ENCODE measurements at places on chromosomes 7 and 10.

- DNase-seq, result no peak
These were observed 361.7 kb upstream of the ETV1 start for GRCh38 chr7:14351167-14351566.

- no peak for DNase-seq
These were observed 1.1 kb upstream of the UMAD1 start for GRCh38 chr7:7639421-7639820.

- DNase-seq, result no peak
These were observed 159.2 kb upstream of the FOXP2 start for GRCh38 chr7:114255404-114255841.

GRCh38 chr7:149729983-149730801 is 43.2 kb downstream of the ZNF467 start:
- DNase-seq, result no peak

- DNase-seq, result no peak
These were observed 3.5 kb upstream of the MYPN start for GRCh38 chr10:68105820-68106219.

GRCh38 chr10:67923551-67923950 is 39.1 kb downstream of the SIRT1 start:
- no peak for DNase-seq

DNA sequence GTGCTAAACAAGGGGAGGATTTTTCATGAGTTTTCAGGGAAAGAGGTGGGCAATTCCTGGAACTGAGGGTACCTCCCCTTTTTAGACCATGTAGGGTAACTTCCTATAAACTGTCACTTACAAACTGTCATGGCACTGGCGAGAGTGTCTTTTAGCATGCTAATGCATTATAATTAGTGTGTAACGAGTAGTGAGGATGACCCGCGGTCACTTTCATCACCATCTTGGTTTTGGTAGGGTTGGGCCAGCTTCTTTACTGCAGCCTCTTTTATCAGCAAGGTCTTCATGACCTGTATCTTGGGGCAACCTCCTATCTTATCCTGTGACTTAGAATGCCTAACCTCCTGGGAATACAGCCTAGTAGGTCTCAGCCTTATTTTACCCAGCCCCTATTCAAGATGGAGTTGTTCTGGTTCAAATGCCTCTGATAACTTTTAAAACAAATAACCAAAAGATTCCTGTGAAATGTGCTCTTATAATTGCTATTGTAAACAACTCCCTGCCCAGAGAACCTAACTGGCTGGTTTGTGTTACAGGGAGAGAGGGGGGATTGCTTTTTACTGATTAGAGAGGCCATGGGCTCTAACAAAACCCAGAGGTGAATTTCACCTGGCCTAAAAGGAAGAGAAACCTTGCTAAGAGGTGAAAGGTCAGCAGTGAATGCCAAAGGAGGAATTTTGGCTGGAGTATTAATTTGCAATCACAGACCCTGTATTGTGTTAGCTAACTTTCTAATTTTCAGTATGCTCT is 64.3 kb downstream of the EEPD1 start:
- no peak for DNase-seq

DNA sequence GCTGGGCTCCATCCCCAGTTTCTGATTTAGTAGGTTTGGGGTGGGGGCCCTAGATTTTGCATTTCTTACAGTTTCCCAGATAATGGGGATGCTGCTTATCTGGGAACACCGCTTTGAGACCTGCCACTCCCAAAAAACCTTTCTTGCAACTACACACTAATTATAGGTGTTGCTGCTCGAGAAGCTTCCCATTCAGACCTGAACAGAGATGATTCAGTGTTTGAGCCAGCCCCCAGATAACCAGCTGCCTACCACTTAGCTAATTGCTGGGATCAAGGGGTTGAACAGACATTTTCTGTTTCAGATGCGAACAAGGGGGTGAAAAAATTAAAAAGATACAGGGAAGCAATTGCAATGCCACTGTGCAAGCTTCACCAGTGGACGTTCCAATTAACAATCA is 448.5 kb downstream of the KCNMA1 start:
- DNase-seq, result no peak

DNA sequence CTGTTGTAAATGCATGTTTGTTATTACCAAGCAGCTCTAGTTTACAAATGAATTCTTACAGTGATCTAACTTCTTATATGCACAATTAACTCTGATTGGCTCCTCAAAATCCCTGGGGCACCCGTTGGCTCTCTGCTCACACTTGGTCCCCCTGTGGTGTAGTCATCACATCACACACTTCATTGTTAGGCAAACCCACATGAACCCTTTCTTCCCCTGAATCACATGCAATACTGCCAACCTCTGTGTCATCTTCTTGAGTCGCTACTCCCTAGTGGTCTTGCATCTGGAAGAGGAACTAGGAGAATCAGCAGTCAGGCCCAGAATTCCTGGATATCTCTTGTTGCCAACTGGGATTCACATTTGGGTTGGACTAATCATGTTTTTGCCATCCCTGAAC is 73.1 kb downstream of the CD36 start:
- no peak for DNase-seq

DNA sequence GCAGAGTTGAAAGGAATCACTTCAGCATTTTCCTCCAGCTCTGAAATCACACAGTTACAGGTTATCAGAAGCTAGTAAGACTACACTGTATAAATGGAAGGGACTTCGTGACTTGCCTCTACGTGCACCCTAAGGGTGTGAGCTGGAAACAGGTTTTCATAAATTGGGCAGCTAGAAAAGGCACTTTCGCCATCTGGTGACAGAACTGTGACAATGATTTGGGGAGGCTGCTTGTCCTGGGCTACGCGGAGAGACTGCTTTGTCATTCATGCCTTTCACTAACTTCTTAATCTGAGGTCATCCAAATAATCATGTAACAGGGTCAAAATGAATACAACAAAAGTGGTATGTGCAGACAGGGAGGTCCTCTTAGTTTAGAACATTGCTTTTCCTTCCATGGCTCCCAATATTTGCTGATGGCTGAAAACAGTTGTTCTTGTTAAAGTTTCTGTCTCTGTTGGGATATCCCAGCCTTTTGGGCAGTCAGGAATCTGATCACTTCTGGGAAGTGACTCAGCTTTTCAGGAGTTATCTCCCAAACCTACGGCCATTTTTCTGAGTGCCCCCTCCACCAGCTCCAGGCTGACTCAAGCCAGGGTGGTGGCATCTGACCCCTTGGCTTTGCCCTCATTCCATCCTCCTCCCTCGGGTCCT is 17.8 kb downstream of the VWC2 start:
- DNase-seq, result no peak

- no peak for DNase-seq
These were observed 197.9 kb downstream of the HDAC9 start for GRCh38 chr7:18693406-18693805.

GRCh38 chr7:100632951-100633717 is 8.2 kb downstream of the TFR2 start:
- DNase-seq, result peak; percentile 68

GRCh38 chr10:14681305-14681704 is 93.4 kb downstream of the FAM107B start:
- DNase-seq, result no peak

DNA sequence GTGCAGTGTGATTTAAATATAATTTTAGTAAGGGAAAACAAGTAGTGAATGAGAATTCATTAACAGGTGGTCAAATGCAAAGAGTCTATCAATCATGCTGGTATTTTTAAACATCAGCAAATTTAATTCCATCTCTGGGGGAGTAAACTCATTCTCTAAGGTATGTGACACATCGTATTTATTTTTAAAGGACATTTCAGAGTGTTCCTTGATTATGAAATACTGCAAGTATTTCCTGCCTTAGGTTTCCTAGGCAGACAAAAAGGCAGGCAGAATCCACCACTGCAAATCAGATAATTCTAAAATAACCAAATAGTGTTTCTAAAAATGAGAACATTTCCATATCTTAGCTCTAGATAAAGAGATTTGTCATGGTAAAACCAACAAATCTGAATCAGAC is 193.8 kb downstream of the LRRTM3 start:
- DNase-seq, result no peak

DNA sequence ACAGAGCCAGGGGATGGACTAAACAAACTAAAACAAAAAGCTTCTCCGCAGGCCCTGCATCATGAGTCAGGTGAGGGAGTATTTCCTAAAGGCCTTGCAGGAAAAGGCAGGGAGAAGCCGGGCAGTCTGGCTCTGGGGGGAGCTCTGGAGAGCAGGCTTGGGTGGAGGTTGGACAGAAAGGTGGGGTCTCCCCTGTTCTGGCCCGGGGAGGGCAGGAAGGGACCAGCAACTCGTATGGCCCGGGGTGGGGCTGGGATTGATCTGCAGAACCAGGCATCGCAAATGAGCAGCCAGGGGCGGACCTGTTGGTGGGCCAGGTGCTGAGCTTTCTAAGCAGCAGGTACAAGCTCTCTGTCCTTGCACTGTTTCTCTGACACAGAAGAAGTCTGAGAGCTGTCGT is 235.2 kb downstream of the TCERG1L start:
- no peak for DNase-seq

DNA sequence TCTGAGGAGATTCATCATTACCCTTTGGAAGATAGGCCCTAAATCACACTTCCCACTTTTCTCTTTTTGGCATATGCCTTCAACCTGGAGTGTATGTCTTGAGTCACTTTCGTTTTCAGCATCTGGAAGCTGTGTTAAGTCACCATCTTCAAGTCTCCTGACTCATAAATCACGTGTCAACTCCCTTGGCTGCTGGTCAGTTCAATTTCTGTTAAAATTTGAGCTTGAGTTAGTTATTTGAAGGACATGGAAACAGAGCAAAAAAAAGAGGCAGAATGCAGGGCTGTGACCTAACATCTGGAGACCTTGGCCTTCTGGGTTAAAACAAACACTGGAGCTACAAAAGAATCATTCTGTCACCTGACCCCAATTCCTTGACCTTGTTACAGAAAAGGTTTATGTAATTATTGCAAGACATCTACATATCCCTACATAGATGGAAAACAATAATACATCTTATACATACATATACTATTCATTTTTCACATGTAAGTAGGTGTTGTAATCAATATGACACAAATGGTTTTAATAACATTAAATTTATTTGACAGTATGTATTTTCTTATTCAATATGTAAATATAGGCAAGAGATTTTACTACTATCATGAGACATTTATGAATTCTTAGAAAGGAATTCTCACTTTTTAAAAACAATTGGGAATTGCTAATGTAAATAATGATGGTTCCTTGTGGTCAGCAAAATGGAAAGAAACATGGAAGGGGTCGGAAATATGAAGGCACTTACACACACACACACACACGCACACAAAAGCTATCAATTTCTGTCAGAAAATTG is 169.7 kb upstream of the PHYHIPL start:
- no peak for DNase-seq

DNA sequence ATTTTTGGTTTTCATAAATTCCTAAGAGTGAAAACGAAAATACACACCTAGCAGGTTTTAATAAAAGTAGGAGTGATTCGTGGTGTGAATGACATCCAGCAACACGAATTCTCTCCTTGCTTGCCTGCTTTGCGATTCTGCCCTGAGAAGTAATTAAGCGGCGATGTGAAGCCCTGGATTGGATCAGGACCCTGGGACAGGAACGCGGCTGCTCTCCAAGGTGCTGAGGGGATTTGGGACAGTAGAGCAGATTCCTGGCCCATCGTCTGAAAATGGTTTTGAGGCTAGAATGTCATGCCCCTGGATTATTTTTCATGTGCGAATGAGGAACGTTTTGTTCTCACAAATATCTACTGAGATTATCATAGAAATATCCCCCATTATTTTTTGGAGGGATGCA is 7.8 kb downstream of the NPS start:
- DNase-seq, result no peak

- DNase-seq, result no peak
These were observed 14.7 kb downstream of the BRAT1 start for GRCh38 chr7:2540641-2541051.

- DNase-seq, result no peak
These were observed 29.4 kb upstream of the CLDN3 start for GRCh38 chr7:73799282-73800141.

DNA sequence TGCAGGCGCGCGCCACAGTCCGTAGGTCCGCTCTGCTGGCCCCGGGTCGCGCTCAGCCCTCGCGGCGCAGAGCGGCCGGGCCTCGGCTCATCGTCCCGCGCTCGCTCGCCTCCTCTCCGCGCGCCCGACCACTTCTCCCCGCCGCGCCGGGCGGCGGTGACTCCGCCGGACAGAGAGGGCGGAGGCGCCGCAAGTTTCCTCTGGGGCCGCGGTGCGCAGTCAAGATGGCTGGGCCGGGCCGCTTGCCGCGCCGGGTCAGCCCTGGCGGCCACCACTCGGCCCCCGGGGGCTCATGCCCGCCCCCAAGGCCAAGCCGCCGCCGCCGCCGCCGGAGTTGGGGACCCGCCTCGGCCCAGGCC is 441 bp downstream of the FZD8 start:
- no peak for DNase-seq

GRCh38 chr10:92839191-92840085 is 8.9 kb upstream of the EXOC6 start:
- DNase-seq, result peak; percentile 43

DNA sequence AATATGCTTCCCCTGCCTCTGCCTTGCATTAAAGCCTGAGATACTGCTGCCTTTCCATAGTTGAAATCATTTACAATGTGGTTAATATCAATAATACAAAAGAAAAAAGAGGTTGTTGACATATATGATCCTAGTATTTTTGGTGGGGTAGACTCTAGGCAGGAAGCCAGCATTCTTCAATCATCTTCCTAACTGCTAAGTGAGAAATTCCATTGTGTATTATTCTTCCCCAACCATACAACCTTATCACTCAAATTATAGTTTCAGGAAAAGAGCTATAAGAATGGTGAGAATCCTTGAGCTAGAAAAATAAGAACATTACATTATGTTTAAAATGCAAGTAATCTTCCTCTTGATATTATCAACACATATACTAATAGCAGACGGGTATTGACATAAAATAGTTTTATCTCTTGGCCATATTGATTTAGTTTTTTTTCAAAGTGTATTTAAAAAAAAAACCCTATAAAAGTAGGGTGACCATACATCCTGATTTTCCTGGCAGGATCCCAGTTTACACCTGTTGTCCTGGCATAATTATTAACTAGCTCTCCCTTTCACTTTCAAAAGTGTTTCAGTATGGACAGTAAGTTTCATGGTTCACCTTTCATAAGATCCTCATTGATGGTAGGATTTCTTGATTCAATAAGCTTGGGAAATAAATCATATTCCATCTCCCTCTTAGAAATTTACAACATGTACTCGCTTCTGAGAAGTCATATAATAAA is 33.4 kb upstream of the WASL start:
- DNase-seq, result no peak

DNA sequence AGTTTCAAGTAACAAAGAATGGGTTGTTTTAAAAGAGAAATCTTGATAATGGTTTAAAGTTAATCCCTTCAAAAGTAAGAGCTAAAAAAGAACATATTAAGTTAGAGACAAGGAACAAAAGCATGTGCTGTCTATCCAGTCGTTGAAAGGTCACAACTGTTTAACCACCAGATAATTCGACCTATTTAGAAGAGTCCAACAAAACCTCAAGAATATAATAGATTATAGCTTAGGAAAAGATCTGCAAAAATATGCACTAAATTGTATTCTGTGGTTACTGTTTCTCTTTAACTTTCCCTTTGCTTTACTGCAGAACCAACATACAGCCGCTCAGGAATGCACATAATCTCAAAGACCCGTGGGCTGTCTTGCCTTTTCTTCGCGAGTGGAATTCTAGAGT is 74.9 kb downstream of the PCGF5 start:
- DNase-seq, result no peak

GRCh38 chr10:104317726-104318299 is 20.5 kb downstream of the ITPRIP start:
- DNase-seq, result no peak

All from CD4-positive, alpha-beta T cell treated with Interleukin-4 for 1 hour (primary cell).